ENCODE measurements at places on chromosomes 13 and 19.

- DNase-seq, result no peak
Measured at GRCh38 chr19:17322854-17323253, 11.8 kb downstream of the ANO8 start.

GRCh38 chr13:20553311-20553710 lies 13.6 kb upstream of the IFT88 start:
- no peak for DNase-seq

GRCh38 chr13:31528758-31529157 lies 210.6 kb upstream of the RXFP2 start:
- DNase-seq, result no peak

DNA sequence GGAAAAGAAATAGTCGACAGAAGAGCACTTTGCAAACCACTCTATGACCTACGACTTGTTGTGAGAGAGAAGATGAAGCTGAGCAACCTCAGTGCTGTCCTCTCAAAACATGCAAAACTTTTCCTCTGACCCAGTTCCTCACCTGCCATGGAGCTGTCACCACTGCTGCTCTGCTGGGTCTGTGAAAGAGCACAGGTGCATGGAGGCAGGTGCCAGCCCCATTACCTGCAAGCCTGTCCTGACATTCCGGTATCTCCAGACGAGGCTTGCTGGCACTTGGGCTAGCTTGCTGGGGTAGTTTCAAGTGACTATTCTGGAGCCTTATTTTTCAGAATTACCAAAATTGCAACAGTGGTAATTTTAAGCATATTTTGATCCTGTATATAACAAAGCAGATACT lies 49.5 kb upstream of the RFXAP start:
- no peak for DNase-seq

DNA sequence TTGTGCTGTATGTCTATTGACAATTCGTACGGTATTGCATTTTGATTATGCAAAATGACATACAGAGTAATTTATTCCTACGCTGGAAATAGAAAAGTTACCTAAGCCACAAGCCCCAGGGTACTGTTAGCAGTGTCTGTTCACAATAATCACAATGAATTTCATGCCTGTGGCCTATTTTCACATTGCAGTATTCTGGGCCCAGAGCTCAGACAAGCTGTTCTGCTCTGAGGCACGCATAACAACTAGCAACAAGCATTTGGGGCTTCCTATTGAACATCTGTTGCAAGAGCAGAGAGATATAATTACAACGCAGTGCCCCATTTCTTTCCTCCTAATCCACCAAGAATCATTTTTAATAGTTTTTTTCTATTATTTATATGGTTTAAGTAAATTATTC lies 158.9 kb upstream of the SGCG start:
- no peak for DNase-seq

GRCh38 chr13:95463531-95463930 lies 89.0 kb upstream of the CLDN10 start:
- no peak for DNase-seq

- no peak for DNase-seq
Measured at GRCh38 chr19:41159881-41160280, 33.1 kb upstream of the CYP2S1 start.

DNA sequence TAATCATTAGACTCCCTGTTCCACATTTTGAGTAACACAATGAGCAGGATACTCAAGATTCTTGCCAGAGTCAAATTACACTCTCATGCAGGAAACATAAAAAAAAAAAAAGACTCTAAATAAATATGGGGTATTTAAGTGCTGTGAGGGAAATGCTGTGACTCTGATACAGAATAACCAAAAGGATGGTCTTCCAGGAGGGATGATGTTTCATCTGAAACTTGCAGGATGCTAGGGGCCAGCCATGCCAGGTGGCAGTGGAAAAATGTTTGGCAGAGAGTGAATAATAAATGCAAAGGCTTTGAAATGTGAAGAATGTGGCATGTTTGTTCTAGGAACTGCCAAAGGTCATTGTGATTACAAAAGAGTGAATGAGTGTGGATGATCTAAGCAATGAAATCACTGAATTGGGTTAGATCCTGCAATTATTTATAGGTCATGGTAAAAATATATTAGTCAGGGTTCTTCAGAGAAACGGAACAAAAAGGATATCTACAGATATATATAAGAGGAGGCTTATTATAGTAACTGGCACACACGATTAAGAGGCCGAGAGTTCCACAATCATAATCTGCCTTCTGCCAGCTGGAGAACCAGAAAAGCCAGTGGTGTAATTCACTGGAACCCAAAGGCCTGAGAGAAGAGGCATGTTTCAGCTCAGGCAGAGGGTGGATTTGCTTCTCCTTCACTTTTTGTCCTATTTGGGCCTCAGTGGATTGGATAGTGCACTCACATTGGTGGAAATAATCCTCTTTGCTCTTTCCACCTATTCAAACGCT lies 1832.8 kb upstream of the MIR17HG start:
- DNase-seq, result no peak

- DNase-seq, result no peak
Measured at GRCh38 chr13:61695147-61695546, 279.5 kb upstream of the PCDH20 start.

GRCh38 chr13:99314640-99315176 lies 7.5 kb upstream of the GPR183 start:
- DNase-seq, result peak; percentile 66

- no peak for DNase-seq
Measured at GRCh38 chr13:100434010-100434763, 154.4 kb downstream of the GGACT start.

- DNase-seq, result no peak
Measured at GRCh38 chr13:76329866-76330580, 556.2 kb downstream of the KCTD12 start.

Measured in CD8-positive, alpha-beta T cell (primary cell).